ENCODE measurements at places on chromosomes 7 and 10.

DNA sequence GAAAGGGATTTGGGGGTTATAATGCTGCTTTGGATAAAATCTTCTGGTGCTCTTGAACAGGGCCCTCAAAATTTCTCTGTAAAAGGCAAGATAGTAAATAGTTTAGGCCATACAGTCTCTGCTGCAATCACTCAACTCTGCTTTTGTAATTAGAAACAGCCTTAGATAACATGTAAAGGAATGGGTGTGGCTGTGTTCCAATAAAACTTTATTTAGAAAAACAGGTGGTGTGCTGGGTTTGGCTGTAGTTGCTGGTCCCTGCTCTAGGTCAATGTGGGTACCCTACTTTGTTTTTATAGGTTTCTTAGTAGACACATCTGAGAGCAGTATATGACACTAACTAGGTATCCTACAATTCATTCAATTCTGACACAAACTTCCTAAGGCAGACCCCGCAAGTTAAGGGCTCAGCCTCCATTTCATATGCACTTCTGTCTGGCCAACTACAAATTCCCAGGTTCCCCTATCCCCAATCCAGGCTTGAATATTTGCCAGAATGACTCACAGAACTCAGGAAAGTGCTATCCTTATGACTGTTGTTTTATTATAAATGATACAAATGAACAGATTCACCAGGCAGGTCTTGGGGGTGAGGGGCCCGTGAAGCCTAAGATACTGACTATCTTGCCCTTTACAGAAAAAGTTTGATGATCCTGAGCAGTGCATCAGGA is 349.9 kb downstream of the RPS24 start:
- no peak for DNase-seq

GRCh38 chr10:69364232-69364940 is 52.3 kb downstream of the TACR2 start:
- DNase-seq, result no peak

GRCh38 chr10:73779539-73780197 is 2.2 kb upstream of the CHCHD1 start:
- DNase-seq, result no peak

GRCh38 chr10:72056113-72056512 is 32.2 kb downstream of the SPOCK2 start:
- no peak for DNase-seq

- DNase-seq, result peak; percentile 44
These were observed 846 bp upstream of the ZNF775 start for GRCh38 chr7:150378115-150378852.

GRCh38 chr10:126459032-126459831 is 71.0 kb upstream of the ADAM12 start:
- DNase-seq, result peak; percentile 23

- no peak for DNase-seq
These were observed 439 bp downstream of the IQUB start for GRCh38 chr7:123533929-123534382.

- no peak for DNase-seq
These were observed 60.1 kb downstream of the ZRANB1 start for GRCh38 chr10:125002047-125002422.

GRCh38 chr10:3496138-3496537 is 288.9 kb downstream of the KLF6 start:
- no peak for DNase-seq

DNA sequence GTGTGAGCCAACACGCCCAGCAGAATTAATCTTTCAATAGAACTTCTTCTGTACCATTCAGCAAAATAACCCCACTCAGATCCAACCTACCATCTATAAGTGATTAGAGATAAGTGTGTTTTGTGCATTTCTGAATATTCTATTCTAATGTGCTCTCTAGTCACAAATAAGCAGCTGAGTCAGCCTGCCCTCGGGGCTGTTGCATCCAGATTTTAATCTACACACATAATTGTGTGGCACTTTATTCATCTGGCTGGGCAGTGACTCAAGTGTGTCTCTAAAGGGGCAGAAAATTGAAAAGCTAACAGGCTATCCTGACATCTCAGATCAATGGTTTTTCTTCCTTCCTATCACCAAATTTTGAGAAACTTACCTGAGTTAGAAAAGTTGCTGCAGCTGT is 60.3 kb downstream of the PRR15 start:
- no peak for DNase-seq
